ENCODE measurements at places on chromosomes 4 and X.
A peak's percentile ranks its signal among the peaks of the same experiment; 100 is the strongest.

GRCh38 chrX:149962859-149963757 lies 24.8 kb upstream of the EOLA2 start:
- DNase-seq: peak; percentile 27

DNA sequence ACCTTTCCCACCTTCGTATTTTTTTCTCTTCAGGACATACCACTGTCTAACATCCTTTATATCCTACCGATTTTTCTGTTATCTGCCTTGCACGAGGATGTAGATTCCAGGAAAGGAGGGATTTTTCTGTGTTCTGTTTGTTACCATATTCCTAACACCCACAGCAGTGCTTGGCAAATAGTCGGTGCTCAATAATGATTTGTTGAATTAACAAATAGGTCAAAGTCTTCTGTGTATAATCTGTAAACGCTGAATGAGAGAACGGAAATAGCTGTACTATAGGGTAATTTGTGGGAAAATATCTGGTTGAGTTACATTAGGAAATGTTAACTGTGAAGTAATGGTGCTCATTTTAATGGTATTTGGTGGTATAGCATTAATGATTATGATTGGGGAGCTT lies 81.5 kb downstream of the TMEM156 start:
- no peak for DNase-seq

DNA sequence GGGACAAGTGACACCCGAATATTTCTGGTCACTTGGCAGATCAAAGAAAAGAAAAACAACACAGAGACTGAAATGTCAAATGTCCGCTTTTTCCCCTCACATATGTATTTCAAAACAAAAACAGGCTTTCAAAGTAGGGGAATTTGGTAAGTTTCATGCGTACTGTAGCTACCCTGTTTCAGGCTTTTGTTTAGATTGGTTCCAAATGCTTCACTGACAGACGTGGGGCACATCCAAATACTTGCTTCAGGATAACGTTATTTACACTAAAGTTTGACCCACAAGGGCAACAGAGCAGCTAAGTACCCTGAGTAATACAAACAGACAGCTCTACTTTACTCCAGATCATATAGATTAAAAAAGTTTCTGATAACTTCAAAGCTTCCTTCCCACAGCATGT lies 804.5 kb upstream of the POU3F4 start:
- DNase-seq: no peak

DNA sequence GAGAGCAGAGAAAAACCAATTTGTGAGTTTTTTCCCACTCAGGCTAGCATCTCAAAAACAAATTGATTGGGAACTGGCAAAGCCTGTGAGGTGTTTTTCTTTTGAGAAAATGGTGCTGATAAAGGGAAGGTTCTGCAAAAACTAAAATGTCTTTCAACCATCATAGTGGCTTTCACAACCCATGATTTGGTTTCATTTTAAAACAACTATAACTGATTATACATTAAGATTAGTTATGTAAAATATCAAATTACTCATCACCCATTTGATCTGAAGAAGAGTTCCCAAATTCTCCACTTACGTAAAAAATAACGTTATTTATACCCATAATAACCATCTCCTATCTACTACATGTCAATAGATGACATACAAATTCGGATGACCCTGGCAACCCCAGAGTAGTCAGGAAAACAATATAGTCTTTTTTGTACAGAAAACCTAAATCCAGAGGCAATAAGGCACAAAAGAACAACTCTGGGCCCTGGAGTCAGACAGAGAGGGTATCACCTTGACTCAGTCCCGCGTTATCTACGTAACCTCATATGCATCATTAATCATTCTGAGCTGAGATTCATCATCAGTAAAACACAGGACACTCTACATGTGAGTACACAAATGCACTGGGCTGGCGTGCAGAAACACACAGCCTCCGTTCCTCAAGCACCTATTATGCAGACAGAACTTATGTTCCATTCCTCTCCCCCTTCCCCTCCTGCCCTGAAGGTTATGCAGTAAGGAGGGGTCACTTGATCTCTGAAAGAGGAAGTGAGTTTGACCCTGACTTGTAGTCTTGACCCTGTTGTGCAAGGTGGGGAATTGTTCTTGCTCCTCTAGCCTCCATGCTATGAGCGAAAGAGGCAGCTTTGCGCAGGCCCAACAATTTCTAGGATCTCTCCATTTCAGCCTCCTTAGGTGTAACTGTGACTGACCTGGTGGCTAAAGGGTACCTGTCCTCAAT lies 82.2 kb downstream of the SLC9A7 start:
- DNase-seq: no peak

GRCh38 chrX:153336988-153337387 lies 3.0 kb downstream of the ZNF275 start:
- DNase-seq: no peak

- DNase-seq: no peak
Measured at GRCh38 chrX:41722816-41723618, 964 bp upstream of the GPR82 start.

GRCh38 chrX:16033331-16033730 lies 90.0 kb upstream of the GRPR start:
- DNase-seq: no peak

- DNase-seq: peak; percentile 67
Measured at GRCh38 chr4:76535603-76536372, 100.8 kb downstream of the SHROOM3 start.

- DNase-seq: no peak
Measured at GRCh38 chr4:145066063-145066501, 31.9 kb downstream of the ANAPC10 start.

DNA sequence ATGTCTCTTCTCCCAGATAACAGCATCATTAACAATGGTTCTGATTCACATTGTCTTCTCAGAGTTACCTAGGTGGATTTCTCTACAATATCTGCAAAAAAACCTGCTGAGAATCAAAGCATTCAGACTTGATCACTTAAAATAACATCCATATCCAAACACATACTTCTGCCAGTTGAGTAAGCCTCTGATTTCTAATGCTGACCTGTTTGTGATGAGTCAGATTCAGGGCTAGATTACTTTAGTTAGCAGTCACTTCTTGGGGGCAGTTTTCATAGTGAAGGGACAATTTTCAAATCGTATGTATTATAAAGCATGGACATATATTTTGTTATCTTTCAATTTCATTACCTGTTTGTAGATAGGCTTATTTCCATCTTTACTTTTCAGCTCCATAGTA lies 35.5 kb downstream of the CCNI start:
- DNase-seq: no peak

DNA sequence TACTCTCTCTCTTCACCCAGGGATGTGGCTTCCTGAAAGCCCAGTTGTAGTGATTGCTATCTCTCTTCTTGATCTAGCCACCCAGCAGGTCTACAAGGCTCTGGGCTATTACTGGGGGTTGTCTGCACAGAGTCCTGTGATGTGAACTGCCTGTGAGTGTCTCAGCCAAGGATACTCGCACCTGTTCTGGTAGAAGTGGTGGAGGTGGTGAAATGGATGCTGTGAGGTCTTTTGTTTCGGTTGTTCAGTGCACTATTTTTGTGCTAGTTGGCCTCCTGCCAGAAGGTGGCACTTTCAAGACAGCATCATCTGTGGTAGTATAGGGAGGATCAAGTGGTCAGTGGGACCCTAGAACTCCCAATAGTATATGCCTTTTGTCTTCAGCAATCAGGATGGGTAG lies 268.0 kb downstream of the GABRG1 start:
- DNase-seq: no peak

GRCh38 chr4:72107456-72107855 lies 75.7 kb downstream of the NPFFR2 start:
- DNase-seq: no peak

DNA sequence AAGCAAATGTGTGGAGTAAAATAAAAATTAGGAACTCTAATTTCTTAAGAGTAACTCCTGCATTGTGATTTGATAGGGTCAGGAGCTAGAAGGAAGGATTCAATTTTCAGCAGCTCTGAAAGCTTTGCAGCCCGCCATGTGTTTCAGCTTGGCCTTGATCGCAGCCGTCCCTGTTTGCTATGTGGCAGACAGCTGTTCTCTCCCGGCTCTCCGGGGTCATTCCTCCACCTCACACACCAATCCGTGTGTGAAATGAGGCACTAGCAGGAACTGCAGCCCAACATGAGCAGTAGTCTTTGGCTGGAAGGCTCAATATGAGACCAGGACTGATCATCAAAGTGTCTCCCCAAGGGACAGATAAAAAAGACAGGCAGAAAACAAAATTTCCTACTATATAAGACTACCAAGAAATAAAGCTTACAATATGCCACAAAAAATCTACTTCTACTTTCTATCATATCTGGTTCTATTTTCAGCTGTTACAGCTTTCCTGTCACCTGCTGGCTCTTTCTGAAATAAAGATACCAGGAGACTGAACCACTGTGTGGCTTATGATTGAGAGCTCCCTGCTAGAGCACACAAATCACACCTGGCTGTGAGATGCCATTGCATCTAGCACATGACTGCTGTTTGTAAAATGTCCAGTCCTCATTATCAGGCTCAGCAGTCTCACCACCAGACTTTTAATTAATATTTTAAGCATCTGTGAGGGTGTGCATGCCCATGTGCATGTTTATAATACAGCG lies 44.1 kb upstream of the SEC24B start:
- DNase-seq: no peak

DNA sequence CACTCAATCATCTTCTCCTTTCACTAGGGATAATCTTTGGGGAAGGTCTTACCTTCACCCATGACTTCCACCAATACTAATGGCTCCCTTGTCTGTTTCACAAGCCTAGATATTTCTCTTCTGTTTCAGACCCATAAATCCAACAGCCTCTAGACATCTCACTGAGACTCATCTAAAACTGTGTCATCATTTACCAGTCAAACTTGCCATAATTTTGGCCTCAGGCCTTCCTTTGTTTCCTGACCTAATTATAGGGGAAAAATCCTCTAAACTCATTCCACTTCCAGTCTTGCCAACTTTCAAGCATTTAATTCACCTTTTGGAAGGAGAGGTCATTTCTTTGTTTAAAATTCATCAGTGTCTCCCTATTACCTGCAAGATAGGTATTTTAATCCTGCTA lies 181.0 kb upstream of the CNKSR2 start:
- no peak for DNase-seq

DNA sequence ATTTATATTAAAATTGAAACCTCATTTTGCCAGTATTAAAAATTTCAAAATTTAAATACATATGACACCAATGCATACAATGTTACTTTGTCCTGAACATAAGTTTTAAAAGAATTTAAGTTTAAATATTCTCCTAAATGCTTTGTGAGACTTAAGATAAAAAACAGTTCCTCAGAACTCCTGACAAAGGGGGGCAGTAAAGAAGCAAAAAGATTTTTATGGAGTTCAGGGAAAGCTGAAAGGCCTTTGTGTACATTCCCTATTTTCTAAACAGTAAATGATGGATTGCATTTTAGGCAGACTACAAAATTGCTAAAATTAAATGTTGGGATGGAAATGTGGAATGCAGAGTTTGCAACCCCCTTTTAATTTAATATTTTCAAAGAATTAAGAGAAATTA lies 81.7 kb downstream of the SNCA start:
- DNase-seq: no peak

DNA sequence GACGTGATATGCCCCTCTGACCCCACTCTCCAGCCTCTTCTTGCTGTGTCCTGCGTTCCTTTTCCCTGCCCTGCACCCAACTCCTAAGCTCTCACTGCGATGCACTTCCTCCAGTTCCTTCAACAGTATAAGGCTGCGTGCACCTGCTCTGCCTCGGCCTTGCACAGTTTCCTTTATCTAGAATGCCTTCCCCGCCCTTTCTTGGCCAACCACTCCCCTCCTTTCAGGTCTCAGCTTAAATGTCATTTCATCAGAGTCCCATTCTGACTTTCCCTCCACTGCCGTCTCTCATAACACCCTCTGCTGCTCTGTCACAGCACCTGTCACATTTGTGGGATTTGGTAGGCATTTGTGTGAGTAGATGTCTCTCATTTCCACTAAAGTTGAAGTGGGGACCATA lies 58.4 kb upstream of the NEIL3 start:
- DNase-seq: no peak

DNA sequence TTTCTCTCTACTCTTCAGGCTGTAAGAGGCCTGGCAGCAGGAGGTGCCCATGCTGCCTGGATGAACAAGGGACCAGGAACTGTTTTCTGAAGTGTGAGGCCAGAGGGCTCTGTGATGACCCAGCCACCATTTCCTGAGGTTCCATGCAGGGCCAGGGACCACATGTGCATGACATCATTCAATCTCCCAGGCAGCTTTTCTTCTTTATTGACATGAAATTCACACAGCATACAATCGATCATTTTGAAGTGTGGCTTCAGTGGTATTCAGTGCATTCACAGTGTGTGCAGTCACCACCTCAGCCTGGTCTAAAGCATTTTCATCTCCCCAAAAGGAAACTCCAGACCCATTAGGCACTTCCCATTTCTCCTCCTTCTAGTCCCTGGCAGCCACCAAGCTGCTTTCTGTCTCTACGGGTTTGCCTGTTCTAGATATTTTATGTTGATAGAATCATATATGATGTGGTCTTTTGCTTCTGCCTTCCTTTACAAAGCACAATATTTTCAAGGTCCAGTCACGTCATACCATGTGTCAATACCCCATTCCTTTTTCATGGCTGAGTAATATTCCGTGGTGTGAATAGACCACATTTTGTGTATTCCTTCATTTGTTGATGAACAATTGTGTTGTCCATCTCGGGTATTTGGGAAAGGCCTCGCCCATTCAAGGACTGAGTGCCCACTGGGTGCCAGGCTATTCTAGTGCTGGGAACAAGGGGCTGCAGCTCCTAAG lies 93.1 kb downstream of the PSAPL1 start:
- no peak for DNase-seq

DNA sequence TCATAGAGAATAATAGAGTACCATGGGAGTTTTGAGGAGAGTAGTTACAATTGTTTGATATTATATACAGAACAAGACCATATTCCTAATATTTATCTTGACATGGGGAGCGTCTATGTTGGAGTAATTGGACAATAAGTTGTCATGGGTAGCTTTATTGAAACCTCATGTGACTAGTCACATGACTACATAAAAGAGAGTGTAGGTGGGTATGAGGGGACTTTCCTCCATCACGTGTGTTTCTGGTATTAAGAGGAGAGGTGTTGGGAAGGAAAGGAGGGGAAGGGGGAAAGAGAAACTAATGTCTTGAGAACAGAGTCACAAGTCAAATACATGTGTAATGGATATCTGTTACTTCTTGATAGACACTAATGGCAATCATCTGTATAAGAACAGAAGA lies 33.1 kb downstream of the PDLIM5 start:
- no peak for DNase-seq

- DNase-seq: peak; percentile 4
Measured at GRCh38 chrX:108699368-108699767, 37.0 kb downstream of the IRS4 start.

GRCh38 chrX:130770615-130771014 lies 132.4 kb downstream of the ENOX2 start:
- DNase-seq: peak; percentile 7

GRCh38 chr4:29983890-29984289 lies 736.3 kb upstream of the PCDH7 start:
- no peak for DNase-seq

- DNase-seq: peak; percentile 5
Measured at GRCh38 chrX:27555514-27555913, 34.6 kb upstream of the DCAF8L2 start.
